ENCODE measurements at places on chromosomes 12 and 14.

- no peak for DNase-seq
These were observed 18.4 kb downstream of the GSG1 start for GRCh38 chr12:13084898-13085640.

DNA sequence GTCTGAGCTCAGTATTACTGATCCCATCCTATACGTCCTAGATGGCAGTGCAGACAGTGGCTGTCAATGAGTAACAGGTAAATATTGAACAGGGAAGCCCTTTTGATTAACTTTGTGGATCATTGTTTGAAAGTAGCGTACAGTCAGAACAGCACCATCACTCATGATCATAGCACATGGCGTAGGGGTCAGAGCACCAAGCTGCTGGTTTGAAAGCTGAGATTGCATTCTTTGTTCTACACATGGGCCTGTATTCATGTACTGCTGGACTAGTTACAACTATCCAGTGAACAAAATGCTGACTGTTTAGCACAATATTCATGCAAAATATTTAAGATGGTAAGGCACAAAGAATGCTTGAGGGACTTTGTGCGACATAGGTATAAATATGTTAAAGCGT is 131.8 kb downstream of the NPAS3 start:
- no peak for DNase-seq

GRCh38 chr12:76341436-76342030 is 6.7 kb downstream of the BBS10 start:
- no peak for DNase-seq

GRCh38 chr12:53603196-53603595 is 23.0 kb downstream of the ATF7 start:
- no peak for DNase-seq

DNA sequence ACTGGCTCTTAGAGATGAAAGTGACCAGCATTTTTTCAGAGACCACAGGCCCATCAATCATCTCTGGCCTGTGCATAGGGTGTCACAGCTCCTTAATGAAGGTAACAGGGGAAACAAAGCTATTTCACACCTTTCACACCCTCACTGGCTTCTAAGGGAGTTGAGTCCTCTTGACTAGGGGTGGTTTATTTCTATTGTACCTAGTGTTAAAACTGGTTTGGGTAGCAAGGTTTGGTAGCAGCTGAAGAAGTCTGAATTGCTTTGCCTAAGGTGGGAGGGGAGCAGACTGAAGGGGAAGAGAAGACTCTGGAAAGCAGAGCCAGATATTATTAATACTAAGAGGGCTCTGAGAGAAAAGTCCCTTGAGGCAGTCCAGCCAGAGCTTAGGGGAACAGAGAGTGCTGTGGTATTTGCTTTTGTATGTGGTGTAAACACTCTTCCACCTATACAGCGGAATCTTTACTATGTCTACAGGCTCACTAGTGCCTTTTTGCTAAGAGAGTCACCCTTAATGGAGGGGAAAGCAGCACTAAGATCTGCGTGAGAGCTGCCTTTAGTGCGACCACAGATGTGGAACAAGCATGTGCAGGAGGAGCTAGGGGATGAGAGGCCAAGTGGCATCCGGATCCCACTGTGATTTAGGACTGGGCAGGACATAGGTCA is 95.8 kb downstream of the STXBP6 start:
- DNase-seq, result no peak

GRCh38 chr12:103986829-103987228 is 21.2 kb downstream of the TDG start:
- no peak for DNase-seq

All from activated naive CD4-positive, alpha-beta T cell treated with Interleukin-2 at 50 U/mL for 16 hours (primary cell).